Right lobe of liver (tissue), 6 donors: ENCODE measurements at places on chromosomes 4 and X. TPM values are rescaled to one million over a fixed set of nuclear protein-coding genes. Genes with fewer than 3 reads are reported as not detected.

DNA sequence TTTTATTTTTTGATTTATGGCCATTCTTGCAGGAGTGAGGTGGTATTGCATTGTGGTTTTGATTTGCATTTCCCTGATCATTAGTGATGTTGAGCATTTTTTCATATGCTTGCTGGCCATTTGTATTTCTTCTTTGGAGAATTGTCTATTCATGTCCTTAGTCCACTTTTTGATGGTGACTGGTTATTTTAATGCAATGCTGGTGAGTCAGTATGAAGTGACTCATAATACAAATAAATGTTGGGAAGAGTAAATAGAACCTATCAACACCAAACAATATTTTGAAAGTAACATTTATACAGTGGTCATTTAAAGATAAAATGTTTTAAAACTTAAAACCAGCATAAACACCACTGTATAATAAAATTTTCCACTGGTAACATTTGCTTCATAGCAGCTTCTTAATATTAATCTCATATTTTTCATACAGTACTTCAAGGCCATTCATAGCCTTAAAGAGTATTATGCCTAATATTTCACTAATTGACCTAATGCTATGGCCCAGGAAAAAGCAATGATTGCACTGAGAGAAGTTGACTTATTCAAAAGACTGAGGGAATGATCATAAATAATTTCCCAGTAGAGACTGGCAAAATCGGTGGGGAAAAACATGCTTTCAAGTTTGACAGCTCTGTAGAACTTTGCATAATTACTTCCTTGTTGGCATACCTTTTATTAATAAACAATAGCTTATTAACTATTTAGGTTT lies 33.9 kb downstream of the CASK start:
- H3K4me3 ChIP-seq = no peak overlapping the region
- no peaks in the 10 kb centered on the region for H3K4me1 ChIP-seq
- no peak for DNase-seq
- H3K27ac ChIP-seq = no peak overlapping the region
- H3K36me3 ChIP-seq = no peaks in the 10 kb centered on the region

- H3K27me3 ChIP-seq = no peaks in the 10 kb centered on the region
- no peak overlapping the region for H3K4me3 ChIP-seq
- peak overlapping the region; percentile 5 for H3K27ac ChIP-seq
Observed at GRCh38 chrX:123330229-123330942, 146.3 kb downstream of the GRIA3 start.

DNA sequence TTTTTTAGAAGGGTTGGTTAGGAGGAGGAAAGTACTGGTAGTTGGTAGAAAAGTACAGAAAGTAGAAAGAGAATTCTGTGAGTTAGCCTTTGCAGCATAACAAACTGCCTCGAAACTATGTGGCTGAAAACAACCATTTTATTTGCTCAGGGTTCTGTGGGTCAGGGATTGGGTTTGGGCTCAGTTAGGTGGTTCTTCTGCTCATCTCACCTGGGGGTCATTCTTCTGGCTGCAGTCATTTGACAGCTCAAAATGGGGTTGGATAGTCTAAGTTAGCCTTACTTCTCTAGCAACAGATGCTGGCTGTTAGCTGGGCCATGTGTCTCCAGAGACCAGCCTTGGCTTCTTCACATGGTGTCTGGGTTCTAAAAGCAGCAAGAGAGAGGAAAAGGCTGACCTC lies 119.4 kb downstream of the SMIM20 start:
- H3K27ac ChIP-seq = no peak overlapping the region
- H3K36me3 ChIP-seq = no peaks in the 10 kb centered on the region
- no peak for DNase-seq
- no peaks in the 10 kb centered on the region for H3K27me3 ChIP-seq

DNA sequence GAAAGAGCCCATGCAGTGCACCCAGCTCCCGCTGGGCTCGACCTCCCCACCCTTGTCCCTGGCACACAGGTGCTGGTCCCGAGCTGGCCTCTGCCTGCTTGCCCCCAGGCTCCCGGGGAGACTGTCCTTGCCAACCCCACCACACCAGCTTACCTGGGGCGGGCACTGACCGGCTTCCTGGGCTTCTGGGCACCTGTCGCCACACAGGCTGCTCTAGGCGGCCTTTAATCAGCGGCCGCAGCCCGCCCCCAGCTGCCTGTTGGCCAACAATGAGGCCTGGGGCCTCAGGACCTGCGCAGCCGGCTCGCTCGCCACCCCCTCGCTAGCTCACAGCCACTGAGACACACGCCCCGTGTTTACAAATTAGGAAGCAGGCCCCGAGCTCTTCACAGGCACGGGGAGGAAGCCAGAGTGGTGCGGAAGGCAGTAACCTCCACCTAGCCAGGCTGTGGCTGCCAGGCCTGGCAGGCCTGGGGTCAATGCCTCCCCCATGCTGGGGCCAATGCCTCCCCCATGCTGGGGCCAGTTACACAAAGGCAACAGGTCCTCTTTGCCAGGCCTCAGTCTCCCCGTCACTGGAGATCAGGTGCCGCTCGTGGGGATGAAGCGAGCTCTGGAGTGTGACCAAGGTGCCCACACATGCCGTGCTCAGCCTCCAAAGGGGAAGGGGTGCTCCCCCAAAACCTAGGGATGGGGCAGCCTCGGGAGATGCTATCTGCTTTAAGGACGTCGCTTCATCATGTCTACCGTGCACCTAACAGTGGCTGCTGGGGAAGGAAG lies at the start of gene TREX2:
Gene TREX2, minus strand, starts transcription at position 201 of the 780 bp plus-strand sequence. CDS start 626 bp downstream, outside the sequence.
- no peaks in the 10 kb centered on the region for H3K27me3 ChIP-seq
- no peaks in the 10 kb centered on the region for H3K36me3 ChIP-seq
- no peak within 1 kb of the TSS for H3K27ac ChIP-seq
- no peak within 1 kb of the TSS for H3K4me3 ChIP-seq
- no peak for DNase-seq

DNA sequence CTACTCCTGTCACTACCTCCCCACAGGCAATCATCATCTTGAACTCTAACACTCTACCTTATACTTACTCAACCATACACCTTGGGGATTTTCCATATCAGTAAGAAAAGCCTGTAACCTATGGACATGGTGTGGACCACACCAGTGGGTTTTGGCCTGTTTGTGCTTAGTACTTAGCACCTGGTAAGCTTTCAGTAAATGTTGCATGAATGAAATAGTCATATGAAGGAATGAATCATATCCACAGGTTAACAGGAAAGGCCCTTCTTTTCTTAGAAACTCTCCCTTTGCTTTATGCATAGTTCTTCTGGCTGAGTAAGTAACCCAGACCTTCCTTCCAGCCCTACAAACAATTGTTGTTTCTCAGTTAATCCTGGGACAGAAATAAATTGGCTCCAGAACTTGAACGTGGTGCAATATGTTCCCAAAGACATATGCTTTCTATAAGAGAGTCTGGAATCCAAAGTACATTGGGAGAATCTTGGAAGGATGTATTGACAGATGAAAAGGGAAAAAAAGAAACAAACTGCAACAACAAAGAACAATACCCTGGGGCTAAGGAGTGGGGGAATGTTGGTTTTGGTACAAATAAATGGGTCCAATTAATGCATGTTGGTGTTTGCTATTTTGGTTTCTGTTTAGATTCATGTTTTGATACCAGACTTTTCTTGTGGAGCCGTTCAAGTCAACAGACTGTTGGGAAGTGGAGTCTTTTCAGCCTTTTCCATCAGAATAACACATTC lies 27.8 kb downstream of the RASL11B start:
- DNase-seq = no peak
- H3K4me1 ChIP-seq = no peaks in the 10 kb centered on the region
- H3K27me3 ChIP-seq = no peaks in the 10 kb centered on the region
- no peak overlapping the region for H3K27ac ChIP-seq
- no peaks in the 10 kb centered on the region for H3K36me3 ChIP-seq

GRCh38 chr4:29081234-29081955 lies 1638.8 kb upstream of the PCDH7 start:
- H3K4me1 ChIP-seq = no peaks in the 10 kb centered on the region
- H3K27ac ChIP-seq = no peak overlapping the region
- H3K36me3 ChIP-seq = no peaks in the 10 kb centered on the region
- no peak for DNase-seq

- DNase-seq = peak; percentile 57
- H3K27ac ChIP-seq = peak overlapping the region; percentile 97
- H3K27me3 ChIP-seq = no peaks in the 10 kb centered on the region
- peaks cover 44% of the 10 kb centered on the region for H3K4me1 ChIP-seq
Observed at GRCh38 chr4:153518637-153519389, 52.7 kb downstream of the TMEM131L start.

DNA sequence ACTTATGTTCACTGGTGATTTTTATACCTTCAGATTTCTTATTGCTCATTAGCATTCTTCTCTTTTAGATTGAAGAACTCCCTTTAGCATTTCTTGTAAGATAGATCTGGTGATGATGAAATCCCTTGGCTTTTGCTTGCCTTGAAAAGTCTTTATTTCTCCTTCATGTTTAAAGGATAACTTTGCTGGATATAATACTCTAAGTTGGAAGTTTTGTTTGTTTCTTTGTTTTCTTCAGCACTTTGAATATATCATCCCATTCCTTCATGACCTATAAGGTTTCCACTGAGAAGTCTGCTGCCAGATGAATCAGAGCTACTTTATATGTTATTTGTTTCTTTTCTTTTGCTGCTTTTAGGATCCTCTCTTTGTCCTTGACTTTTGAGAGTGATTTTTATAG lies 18.5 kb downstream of the CC2D2A start:
- H3K4me3 ChIP-seq = no peak overlapping the region
- no peaks in the 10 kb centered on the region for H3K27me3 ChIP-seq
- DNase-seq = no peak
- H3K4me1 ChIP-seq = no peaks in the 10 kb centered on the region

DNA sequence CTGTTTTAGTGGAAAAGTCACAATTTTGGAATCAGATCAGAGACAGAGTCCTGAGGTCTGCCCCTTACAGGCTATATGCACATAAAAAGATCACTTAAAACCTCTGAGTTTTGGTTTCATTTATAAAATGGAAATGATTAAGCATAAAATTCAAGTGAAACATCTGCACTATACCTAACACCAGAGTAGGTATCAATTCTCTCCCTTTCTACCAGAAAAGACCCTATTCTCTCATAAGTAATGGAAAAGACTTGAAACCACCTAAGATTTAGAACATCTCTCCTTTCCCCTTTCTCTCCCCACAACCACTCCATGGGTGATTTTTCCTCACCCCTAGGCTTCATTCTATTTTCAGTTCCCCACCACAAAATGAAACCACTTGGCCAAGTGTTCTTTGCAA lies 907 bp downstream of the LHFPL1 start:
- peaks cover 5% of the 10 kb centered on the region for H3K4me1 ChIP-seq
- no peak for DNase-seq
- no peak overlapping the region for H3K4me3 ChIP-seq
- H3K27me3 ChIP-seq = no peaks in the 10 kb centered on the region

GRCh38 chr4:110613745-110614144 lies 9.1 kb downstream of the PITX2 start:
- peaks cover 13% of the 10 kb centered on the region for H3K27me3 ChIP-seq
- no peak overlapping the region for H3K27ac ChIP-seq
- H3K36me3 ChIP-seq = no peaks in the 10 kb centered on the region
- no peak for DNase-seq

DNA sequence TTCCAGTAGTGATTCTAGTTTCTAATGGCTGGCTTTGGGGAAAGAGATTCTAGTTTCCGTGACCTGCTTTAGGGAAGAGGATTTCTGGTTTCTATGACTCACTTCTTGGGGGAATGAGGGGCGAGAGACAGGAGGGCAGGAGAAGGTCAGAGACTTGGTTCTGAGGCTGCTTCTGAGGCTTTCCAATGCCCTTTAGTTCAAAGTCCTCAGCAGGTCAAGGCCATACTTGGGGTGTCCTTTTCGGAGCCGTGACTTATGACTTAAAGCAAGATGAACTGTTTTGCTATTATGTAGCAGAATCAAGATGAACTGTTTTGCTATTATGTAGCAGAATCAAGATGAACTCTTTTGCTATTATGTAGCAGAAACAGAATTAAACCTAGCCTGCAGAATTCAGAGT lies 52.2 kb upstream of the TLR3 start:
- no peaks in the 10 kb centered on the region for H3K27me3 ChIP-seq
- DNase-seq = no peak
- no peak overlapping the region for H3K4me3 ChIP-seq
- H3K36me3 ChIP-seq = no peaks in the 10 kb centered on the region

DNA sequence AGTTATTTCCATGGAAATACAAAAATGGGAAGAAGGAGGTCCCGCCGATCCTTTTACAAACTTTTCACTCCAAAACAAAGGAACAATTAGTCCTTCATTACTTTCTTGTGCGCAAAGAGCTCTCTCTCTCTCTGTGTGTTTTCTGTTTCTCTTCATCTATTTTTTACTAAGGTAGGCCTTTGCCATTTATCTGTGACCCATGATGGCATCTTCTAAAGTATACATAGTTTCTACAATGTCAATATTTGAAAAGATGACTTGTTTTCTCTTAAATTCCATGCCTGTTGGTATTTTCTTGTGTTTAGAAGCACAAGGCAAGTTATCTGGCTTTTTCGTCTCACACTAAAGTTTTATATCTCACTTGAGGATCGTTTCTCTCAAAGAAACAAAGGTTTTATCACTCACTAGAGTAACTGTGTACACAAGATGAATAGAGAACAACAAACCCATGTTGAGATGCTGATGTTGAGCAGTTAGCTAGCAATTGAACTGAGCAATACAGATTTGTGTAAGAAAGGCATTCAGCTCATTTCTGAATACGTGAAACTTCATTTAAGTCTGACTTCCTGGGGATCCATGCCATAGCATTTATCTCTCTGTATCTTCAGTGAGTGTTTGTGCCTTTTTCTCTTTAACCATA lies 250.3 kb downstream of the GBA3 start:
- no peaks in the 10 kb centered on the region for H3K36me3 ChIP-seq
- H3K27me3 ChIP-seq = no peaks in the 10 kb centered on the region
- H3K4me3 ChIP-seq = no peak overlapping the region

- no peak overlapping the region for H3K27ac ChIP-seq
- H3K4me3 ChIP-seq = no peak overlapping the region
- H3K36me3 ChIP-seq = peaks cover 60% of the 10 kb centered on the region
- no peaks in the 10 kb centered on the region for H3K4me1 ChIP-seq
- no peak for DNase-seq
Observed at GRCh38 chr4:3238721-3239120, 10.2 kb upstream of the MSANTD1 start.

DNA sequence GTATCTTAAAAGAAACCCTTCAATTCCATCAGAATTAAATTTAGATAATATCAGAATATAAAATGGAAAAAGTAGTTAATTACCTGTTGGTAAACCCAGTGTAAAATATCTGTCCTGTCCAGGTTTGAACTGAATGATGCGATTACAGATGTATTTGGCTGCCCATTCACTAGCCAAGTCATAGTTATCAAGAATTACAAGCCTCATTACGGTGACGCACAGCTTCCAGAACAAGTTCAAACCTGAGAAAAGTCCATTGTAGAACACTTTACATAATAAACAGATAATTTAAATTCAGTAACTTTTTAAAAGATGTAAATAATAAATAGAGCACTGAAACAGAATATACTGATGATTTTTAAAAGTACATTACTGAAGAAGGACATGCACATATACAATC lies 4.4 kb downstream of the GNPDA2 start:
- no peaks in the 10 kb centered on the region for H3K36me3 ChIP-seq
- no peaks in the 10 kb centered on the region for H3K27me3 ChIP-seq
- no peak overlapping the region for H3K4me3 ChIP-seq

Gene REPS2
- total RNA-seq = 15.4 TPM

Gene RHOXF2B
- total RNA-seq = not detected

Gene TEX28
- not detected for total RNA-seq

Gene ABCG2
- total RNA-seq = 8.0 TPM
